Tibial nerve (tissue), 4 donors: ENCODE measurements at places on chromosomes 12 and 14. TPM values are rescaled to one million over a fixed set of nuclear protein-coding genes. Genes with fewer than 3 reads are reported as not detected.

The ESRRB gene
- not detected for total RNA-seq

The IFI27 gene
- total RNA-seq = 502 TPM

The GDF11 gene
- total RNA-seq = 4.9 TPM

The GPR84 gene
- not detected for total RNA-seq

The DLST gene
- total RNA-seq = 73.5 TPM

The NKX2-1 gene
- total RNA-seq = not detected

The ARID4A gene
- total RNA-seq = 33.9 TPM
